ENCODE measurements at places on chromosomes 4 and X.

DNA sequence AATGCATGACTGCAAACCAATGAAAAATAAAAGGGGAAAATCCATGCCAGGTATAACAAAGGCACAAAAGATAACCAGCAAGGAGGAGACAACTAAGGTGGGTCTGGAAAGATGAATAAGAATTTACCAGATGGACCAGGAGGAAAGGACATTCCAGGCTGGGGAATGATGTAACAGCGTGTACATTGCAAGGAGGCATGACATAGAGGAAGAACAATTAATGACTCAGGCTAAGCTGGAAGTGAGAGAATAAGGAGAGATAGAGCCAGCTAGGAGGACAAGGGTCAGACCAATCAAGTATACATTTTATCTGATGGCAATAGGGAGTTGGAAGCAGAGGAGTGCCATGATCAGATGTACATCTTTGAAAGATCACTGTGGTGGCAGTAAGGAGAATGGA is 57.0 kb downstream of the MTMR8 start:
- DNase-seq = no peak

DNA sequence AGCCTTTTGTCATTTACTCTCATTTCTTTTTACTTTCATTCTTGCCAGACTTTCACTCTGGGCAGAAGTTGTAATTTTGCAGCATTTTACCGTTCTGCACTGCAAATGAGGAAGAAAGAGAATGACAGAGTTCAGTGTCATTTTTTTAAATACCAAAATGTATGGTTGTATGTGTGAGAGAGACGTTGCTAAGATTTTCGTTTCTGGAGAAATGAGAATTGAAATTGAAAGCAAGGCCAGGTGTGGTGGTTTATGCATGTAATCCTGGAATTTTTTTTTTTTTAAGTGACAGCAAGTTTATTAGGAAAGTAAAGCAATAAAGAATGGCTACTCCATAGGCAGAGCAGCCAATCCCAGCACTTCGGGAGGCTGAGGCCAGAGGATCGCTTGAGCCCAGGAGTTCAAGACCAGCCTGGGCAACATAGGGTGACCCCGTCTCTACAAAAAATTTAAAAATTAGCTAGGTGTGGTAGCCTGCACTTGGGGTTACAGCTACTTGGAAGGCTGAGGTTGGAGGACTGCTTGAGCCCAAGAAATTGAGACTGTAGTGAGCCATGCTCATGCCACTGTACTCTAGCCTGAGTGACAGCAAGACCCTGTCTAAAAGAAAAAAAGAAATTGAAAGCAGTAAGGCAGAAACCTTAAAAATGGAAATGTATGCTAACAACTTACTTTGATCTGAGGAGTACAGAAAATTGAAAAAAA is 12.9 kb downstream of the DCK start:
- no peak for DNase-seq

GRCh38 chr4:69092190-69092589 is 4.1 kb upstream of the UGT2B7 start:
- DNase-seq = no peak

- no peak for DNase-seq
These were observed 14.9 kb downstream of the NRK start for GRCh38 chrX:105837232-105837631.

DNA sequence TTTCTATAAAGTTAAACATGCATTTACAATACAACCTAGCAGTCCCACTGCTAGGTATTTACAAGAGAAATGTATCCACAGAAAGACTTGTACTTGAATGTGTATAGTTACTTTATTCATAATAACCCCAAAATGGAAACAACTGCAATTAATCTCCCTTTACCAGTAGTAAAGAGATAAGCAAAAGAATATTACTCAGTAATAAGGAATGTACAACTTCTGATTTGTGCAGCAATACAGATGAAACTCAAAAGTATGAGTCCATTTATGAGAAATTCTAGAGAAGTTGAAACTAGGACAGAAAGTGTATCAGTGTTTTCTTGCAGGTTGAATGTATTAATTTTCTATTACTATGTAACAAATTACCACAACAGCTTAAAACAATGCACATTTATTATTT is 15.2 kb downstream of the USP53 start:
- no peak for DNase-seq

DNA sequence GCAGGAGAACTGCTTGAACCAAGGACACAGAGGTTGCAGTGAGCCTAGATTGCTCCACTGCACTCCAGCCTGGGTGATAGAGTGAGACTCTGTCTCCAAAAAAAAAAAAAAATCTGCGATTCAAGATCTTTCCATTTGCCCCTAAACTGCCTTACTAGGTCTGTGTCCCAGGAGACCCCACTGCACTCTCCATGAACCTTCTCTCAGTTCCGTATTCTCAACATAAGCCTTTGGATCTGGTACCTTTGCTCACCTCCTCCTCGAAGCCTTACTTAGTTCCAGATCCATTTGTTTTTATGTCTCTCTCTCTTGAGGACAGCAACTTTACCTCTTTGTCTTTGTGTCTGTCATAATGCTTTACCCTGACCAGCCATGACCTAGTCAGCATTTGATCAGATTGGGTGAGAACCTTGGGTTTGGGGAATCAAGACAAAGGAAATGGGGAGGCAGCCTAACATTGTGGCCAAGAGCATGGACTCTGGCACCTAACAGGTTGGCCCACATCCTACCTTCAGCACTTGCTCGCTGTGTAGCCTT is 33.7 kb downstream of the BST1 start:
- no peak for DNase-seq

GRCh38 chr4:96312046-96312685 is 472.3 kb downstream of the PDHA2 start:
- no peak for DNase-seq

DNA sequence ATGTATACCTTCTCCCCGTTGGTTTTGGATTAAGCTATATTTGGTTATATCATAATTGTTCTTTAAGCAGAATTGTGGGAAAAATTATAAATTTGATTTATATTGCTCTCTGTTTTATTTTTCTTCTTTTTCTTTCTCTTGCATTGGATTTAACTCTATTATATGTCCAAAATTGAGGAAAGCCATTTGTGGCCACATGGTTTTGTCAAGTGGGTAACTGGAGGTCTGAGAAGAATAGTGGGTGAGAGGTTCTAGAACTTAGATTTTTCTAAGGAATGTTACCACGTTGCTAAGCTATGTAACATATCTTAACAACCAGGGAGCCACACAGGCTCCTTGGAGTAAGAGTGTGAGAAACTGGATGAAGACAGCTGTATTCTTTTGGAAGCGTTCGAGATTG is at the start of gene C4orf17:
Gene C4orf17 (plus strand): TSS at position 301 of the 400 bp plus-strand sequence. CDS start 2,061 bp downstream, outside the sequence.
- DNase-seq = no peak

GRCh38 chr4:107837776-107838618 is 13.3 kb downstream of the SGMS2 start:
- DNase-seq = no peak

DNA sequence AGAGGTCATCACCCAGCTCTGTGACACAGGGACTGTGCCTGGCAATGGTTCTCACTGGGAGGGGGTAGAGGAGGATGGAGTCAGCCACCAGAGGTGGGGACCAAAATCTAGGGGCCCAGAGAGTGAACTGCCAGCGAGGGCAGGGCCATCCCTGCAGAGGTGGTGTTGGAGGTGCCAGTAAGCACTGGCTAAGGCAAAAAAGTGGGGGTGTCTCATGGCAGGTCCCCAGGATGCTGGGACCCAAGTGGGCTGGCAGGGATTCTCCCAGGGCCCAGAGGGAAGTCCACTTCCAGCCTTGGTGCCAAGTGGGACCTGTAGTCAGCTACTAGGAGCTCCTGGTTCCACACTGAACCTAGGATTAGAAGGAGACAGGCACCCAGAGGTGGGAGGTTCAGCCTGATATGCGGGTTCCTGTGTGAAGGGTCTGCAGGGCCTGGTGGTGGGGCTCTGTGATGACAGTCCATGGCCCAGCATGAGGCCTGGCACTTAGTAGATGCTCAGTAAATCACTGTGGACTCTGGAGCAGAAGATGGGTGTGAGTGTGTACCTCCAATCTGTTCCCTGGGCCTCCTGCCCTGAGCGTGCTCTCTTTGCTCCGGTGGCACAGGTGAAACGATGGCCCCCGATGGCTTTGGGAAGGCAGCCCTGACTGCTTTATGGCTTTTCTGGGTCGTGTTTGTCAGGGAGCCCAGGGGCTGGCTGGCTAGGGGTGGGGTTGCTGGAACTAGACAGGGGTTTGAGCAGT is 81.5 kb downstream of the PSAPL1 start:
- no peak for DNase-seq

DNA sequence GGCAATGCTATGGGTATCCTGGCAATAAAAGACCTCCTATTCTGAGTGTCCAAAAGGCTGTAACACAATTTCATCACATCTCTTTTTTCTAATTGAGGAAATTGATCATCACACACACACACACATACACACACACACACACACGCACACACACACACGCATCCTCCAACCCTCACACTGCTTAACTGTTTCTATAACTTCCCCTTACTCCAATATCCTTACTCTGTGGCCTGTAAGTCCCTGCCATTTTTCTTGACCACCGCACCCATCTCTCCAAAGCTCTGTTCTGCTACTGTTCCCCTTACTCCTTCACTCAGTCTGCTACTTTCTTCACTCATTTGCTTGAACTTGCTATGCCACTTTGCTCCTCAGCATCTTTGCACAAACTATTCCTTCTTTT is 115.6 kb downstream of the AMELX start:
- DNase-seq = no peak

GRCh38 chr4:37902738-37903693 is 12.1 kb downstream of the TBC1D1 start:
- no peak for DNase-seq

GRCh38 chrX:153772316-153773217 is 8.3 kb upstream of the SRPK3 start:
- DNase-seq = no peak

- DNase-seq = no peak
These were observed 127.5 kb upstream of the NRK start for GRCh38 chrX:105694839-105695238.

- no peak for DNase-seq
These were observed 17.7 kb downstream of the FRYL start for GRCh38 chr4:48762408-48762807.

GRCh38 chrX:3177851-3178250 is 136.6 kb downstream of the ARSF start:
- no peak for DNase-seq

GRCh38 chr4:101251261-101251660 is 96.1 kb downstream of the PPP3CA start:
- no peak for DNase-seq

DNA sequence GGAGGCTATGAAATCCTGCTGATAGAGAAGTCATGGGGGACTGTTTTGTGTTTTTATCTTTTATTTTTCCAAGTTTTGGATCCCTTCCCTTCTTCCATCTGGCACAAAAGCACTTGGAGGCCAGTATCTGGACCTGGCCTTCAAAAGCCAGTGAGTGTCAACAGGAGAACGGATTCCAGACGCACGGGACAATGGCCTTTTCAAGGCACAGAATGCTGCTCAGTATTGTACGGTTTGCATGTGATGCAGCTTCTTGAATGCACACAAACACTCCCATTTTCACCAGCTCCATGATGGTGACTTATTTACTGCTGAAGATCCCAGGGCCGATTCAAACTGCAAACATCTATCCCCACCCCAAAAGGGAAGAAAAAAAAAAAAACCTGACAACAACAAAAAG is 145.4 kb downstream of the CPEB2 start:
- DNase-seq = no peak

DNA sequence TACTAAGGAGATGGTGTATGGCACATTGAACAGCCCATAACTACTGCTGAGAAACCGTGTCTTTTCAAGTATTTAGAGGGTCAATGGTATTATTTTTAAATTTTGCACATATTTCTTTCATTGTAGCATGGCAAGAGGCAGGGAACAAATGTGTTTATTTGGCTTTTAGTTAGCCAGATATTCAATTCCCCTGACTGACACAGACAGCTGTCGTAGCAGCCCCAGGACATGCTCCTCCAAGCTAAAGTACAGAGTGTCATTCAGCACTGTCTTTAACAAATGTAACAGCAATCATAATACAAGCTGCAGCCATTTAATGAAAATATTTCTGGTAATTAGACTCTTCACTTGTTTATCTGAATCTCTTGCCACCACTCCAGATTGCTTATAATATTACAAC is 687.1 kb downstream of the KLHL13 start:
- no peak for DNase-seq

DNA sequence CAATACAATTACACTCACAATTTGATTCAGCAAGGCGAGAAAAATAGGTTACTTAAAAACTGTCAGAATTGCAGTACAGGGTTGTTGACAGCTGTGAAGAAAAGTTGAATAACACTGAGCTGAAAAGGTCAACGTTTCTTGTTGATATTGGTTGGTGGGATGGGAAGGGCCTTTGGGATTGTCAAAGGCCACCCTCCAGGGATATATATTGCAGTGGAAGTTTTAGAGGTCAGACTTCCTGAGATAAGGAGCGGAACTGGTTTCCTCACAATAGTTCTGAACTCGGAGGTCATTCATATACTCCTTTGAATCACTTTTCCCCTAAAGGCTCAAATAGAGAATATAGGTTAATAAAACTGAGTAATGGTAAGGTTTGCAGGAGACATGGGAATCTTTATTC is 417.2 kb downstream of the RAPGEF2 start:
- DNase-seq = no peak

DNA sequence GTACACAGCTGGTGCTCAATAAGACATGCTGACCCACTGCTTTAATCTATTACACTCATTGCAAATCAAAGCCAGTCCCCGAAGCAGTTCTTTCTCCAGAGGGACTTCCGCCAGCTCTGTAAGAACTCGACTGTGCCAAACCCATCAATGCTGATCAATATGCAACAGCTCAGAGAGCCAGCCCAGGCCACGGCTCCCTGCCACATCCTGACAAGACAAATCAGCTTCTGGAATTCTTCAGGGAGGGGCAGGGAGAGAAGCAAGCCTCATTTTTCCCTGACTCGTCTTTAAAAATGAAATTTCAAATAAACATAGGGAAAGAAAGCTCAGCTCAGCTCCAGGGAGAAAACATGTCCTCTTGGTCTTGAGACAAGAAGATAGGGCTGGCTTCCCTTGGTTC is 5.3 kb upstream of the ADRA2C start:
- DNase-seq = no peak

GRCh38 chrX:150753968-150754367 is 60.8 kb downstream of the MTMR1 start:
- DNase-seq = no peak

- no peak for DNase-seq
These were observed 200.2 kb downstream of the SMARCA1 start for GRCh38 chrX:129323115-129323514.

- no peak for DNase-seq
These were observed 52.3 kb downstream of the LGI2 start for GRCh38 chr4:24978291-24979075.

- DNase-seq = no peak
These were observed 85.9 kb downstream of the ARSJ start for GRCh38 chr4:113893546-113893945.

- no peak for DNase-seq
These were observed 270.3 kb upstream of the HS3ST1 start for GRCh38 chr4:11698846-11699590.

DNA sequence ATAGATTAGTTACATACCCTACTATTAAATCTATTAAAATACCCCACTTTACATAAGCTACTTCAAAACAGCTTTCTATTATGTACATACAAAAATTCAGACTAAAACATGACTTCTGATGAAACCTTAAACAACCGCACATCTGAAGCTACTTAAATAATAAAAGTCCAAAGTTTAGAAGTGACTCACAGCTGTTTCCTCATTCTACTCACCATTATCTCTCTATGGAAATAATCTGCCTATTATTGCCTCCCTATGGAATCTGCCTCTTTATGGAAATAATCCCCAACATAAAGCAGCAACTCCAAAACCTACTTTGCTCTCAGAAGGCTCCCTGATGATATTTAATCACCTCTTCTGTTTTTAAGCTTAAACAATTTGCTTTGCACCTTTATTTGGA is 15.7 kb upstream of the BANK1 start:
- no peak for DNase-seq

GRCh38 chrX:118528071-118528737 is 32.6 kb downstream of the DOCK11 start:
- DNase-seq = no peak

Data from stimulated activated CD8-positive, alpha-beta memory T cell treated with anti-CD3 and anti-CD28 coated beads, Interleukin-4, amount 100 ng/mL, for 1 hour (primary cell).